Activated CD4-positive, alpha-beta T cell treated with anti-CD3 and anti-CD28 coated beads, Interleukin-2, Interleukin-6, amounts not matched to agents 100 ng/mL and 50 ng/mL, durations not matched to agents 16 hours and 8 hours (primary cell): ENCODE measurements at places on chromosomes 1 and 21.
A peak's percentile ranks its signal among the peaks of the same experiment; 100 is the strongest.

GRCh38 chr1:166903232-166903631 is 27.2 kb upstream of the TADA1 start:
- no peak for DNase-seq

DNA sequence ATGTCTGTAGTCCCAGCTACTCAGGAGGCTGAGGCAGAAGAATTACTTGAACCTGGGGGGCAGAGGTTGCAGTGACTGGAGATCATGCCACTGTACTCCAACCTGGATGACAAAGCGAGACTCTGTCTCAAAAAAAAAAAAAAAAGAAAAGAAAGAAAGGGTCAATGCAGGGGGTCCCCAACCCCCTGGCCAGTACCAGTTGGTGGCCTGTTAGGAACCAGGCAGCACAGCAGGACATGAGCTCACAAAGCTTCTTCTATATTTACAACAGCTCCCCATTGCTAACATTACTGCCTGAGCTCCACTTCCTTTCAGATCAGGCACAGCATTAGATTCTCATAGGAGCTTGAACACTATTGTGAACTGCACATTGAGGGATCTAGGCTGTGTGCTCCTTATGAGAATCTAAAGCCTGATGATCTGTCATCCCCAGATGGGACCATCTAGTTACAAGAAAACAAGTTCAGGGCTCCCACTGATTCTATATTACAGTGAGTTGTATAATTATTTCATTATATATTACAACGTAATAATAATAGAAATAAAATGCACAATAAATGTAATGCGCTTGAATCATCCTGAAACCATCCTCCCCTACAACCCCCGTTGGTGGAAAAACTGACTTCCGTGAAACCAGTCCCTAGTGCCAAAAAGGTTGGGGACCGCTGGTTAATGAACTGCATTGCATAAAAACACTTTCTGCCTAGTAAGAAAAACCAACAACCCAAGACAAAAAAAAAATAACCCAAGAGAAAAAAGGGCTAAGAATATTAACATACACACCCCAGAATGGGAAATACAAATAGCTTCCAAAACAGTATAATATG is 2.8 kb downstream of the ZBTB8OS start:
- peak; percentile 63 for DNase-seq

DNA sequence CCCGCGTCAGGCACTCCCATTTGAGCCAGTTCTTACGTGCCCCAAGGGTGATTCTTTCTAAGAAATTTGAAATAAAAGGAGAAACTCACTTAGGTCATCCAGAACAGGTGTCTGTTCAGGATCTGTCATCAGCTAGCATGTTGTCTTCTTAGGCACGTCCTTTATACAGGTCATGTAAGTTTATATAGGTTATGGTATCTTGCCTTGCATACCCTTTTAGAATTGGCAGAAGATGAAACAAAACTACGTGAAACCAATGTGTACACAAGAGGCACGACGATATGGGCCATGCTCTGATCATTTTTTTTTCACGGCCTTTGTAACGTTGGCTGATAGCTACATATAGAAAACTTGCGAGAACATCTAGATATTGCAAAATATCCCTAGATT is 579 bp upstream of the GTF2B start:
- DNase-seq: no peak

- DNase-seq: no peak
Observed at GRCh38 chr1:51549016-51549619, 30.1 kb upstream of the EPS15 start.

DNA sequence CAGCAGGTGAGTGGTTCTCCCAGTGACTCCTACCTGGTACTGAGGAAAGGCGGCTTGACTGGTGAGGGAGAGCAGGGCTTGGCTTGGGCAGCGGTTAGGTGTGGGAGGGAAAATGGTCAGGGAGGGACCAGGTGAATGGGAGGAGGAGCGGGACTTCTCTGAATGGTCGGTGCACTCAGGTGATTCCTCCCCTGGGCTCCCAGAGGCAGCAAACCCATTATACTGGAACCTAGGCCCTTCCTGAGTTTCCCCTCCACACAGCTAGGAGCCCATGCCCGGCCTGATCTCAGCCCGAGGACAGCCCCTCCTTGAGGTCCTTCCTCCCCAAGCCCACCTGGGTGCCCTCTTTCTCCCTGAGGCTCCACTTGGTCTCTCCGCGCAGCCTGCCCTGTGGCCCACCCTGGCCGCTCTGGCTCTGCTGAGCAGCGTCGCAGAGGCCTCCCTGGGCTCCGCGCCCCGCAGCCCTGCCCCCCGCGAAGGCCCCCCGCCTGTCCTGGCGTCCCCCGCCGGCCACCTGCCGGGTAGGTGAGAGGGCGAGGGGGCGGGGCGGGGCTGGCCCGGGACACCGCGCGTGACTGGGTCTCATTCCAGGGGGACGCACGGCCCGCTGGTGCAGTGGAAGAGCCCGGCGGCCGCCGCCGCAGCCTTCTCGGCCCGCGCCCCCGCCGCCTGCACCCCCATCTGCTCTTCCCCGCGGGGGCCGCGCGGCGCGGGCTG is 2.3 kb downstream of the ARTN start:
- DNase-seq: no peak

GRCh38 chr1:224524679-224525078 is 90.1 kb upstream of the WDR26 start:
- DNase-seq: no peak

GRCh38 chr1:58005212-58005611 is 541.3 kb downstream of the OMA1 start:
- DNase-seq: no peak

- DNase-seq: no peak
Observed at GRCh38 chr1:34705077-34705476, 49.8 kb upstream of the GJB5 start.

DNA sequence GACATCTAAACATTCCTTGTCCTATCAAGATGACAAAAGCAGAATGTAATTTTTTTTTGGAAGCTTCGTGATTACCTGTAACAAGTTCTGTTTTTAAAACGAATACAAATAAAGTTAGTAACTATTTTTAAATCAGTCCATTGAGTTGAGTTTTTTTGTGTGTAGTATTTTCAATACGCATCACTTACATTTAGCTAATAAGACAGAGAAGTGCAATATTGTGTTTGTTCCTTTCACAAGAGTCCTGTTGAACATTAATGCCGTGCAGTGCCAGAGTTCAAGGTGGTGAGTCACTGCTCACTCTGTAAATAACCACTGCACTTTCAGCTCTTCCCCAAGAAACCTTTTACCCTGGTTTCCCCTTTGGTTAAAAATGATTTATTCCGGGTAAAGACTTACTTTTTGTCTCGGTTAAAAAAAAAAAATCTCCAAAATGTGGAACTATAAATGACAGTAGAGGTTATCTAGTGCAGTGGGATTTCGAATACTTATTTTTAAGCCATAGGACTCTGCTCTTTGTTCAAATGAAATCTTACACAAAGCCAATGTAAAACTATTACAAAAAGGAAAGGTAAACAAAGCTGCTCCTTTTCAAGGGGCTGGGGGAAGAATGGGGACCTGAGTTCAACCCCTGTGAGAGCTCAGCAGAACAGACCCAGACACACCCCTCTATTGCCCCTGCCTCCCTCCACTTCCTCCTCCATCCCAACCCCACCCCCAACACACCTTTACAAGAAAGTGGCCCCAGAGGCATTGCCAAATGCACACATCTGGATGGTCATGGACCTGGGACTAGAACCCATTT is 14.8 kb upstream of the NCMAP start:
- DNase-seq: peak; percentile 66

DNA sequence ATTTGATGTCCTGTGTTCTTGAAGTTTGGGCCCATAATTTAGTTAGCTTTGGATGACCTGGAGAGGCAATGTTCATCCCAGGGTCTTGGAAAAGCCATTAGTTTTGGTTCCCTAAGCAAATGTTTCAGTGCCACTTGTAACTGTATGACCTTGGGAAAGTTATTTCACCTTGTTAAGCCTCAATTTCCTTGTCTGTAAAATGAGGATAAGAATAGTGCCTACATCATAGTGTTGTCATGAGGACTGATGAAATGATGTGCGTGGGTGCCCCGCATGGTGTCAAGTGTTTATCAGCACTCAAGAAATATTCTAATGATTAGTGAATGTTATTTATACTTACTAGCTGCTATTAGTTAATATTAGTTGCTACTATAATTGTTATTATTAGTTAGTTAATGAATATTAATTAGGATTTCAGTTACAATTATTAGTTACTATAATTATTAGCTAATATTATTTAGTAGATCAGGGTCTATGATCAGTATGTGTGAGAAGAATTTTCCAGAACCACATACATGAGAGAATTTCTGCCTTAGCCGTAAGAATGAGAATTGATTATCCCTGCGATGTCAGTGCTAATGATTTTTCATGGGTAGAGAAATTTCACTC is 1.9 kb downstream of the SH3BGR start:
- DNase-seq: no peak
